ENCODE measurements at places on chromosomes 16 and 17.
A peak's percentile ranks its signal among the peaks of the same experiment; 100 is the strongest.

DNA sequence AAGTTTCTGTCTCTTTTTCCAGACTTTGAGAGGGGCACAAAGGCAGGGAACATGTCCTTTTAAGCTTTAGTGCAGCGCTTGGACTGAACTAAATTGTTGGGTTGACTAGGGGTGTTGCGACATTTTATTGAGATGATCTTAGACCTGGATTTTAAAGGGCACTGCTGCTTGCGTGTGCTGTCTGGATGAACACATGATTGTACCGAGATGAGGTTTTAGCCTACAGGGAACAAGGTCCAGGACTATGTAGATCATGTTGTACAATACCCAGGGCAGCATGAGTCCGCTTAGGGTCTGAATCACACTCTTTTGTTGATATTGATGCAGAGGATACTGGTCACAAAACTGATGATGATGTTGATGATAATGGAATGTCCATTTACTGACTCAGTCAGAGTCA, 5.2 kb upstream of the RGS9 start:
- DNase-seq: no peak

GRCh38 chr17:47649972-47650524, 329 bp downstream of the KPNB1 start:
- peak; percentile 53 for DNase-seq

GRCh38 chr17:47705536-47706530, 11.9 kb downstream of the TBKBP1 start:
- no peak for DNase-seq

DNA sequence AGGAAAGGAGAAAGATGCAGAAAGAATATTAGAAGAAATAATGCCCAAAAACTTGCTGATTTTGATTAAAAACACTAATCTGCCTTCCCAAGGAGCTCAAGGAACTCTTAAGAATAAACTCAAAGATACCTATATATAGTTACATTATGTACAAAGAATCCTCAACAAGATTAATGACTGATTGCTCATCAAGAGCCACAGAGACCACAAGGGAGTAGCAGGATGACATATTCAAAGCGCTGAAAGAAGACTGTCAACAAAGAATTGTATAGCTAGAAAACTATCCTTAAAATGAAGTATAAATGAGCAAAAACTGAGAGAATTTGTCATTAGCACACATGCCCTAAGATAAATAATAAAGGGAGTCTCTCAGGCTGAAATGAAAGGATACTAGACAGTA, 6.2 kb downstream of the LPCAT2 start:
- no peak for DNase-seq

GRCh38 chr17:9054126-9054975, 33.0 kb downstream of the NTN1 start:
- no peak for DNase-seq

- DNase-seq: no peak
Observed at GRCh38 chr16:53356478-53357207, 77.6 kb upstream of the RBL2 start.

- no peak for DNase-seq
Observed at GRCh38 chr17:17154981-17155380, 51.2 kb downstream of the PLD6 start.

- DNase-seq: no peak
Observed at GRCh38 chr17:48163809-48164208, 56.2 kb downstream of the SNX11 start.

DNA sequence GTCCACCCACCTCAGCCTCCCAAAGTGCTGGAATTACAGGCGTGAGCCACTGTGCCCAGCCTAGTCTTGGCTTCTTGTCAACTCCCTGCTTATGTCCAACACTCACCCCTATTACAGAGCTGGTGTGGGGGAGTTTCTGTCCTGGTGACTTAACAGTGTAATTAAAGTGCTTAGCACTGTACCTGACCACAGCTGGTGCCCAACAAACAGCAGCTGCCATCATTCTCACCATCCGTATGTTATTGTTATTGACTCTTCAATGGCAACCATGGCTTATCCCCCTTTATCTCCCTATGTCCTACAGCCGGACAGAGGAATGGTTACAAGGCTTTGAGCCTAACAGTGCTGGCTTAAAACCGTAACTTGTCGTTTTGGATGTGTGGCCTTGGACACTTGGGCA, 17.0 kb upstream of the BRCA1 start:
- DNase-seq: no peak

GRCh38 chr17:40515011-40515410, 13.6 kb upstream of the TNS4 start:
- DNase-seq: no peak

- peak; percentile 1 for DNase-seq
Observed at GRCh38 chr16:9050102-9050830, 41.2 kb upstream of the HAPSTR1 start.

DNA sequence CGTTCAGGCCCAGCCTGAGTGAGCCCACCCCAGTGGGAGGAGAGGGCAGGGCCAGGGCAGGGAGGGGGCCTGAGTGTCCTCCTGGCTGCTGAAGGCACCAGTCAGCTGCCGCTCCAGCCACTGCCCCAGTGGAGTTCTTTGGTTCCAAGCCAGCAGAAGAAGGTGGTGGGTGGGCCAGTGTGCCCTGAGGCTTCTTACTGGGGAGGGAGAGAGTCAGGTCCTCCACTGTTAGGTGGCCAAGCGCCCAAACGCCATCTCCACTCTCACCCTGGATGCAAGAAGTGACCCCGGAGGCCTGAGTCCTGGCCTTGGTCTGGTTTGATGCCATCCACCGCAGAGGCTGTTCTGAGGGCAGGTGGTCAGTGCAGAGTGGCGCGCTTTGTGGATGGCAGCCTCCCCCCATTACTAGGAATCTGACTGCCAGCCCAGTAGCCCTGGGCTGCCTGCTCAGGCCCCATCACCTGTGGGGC, 2.2 kb downstream of the RNF213 start:
- no peak for DNase-seq

DNA sequence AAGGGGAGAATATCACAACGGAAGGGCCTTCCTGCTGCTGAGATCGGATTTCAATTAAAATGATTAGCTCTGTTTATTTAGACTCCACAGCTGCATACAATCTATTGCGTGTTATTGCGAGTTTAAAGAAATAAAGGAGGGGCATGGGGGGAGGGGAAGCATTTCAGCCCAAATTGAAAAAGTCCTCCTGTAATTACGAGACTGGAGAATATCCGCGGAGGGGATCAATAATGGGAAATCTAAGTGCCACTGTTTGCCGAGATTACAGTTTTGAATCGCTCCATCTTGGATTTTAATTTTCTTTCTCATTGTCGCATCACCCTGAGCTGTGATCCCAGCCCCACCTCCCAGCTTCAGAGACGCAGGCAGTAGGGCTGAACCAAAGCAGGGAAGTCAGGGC, 15.7 kb upstream of the RPL38 start:
- no peak for DNase-seq

DNA sequence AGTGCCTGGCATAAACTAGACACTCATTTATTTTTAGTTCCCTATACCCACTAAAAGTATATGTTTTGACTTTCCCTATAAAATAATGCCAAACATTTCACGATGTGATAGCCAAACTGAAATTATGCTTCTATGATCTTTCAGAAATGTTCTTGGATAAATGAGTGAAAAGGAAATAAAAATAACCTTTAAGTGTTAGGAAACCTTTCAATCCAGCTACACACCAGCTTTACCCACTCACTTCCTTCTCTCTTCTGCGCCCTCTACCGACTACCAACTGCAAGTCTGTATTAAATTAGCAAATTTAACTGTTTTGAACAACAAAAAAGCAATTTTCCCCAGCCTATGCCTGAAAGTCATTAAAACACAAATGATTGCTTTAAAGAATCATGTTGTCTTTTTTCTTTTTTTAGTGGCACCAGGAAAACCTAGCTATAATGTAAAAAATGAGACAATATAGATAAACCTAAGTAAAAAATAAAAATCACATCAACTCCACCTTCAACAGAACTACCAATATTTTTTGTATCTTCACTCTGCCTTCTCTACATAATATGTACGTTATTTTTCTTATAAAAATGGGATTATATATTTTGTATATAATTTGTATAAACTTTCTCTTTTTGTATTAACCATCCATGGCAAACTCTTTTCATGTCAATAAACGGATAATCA, 13.2 kb upstream of the TMEM100 start:
- DNase-seq: peak; percentile 5

DNA sequence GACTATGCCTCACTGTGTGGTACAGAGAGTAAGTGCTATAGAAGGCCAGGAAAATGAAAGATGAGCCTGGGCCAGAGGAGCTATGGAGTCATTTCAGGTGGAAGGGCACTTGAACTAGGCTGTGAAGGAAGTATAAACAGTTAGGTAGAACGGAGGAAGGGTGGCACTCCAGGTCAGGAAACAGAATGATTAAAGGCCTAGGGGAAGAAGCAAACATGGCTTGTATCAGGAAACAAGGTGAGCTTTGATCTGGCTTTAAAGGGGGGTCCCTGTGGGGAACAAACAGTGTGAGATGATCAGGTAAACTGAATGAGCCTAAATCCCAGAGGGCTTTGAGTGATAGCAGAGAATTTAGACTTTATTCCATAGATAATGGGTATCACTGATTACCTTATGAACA, 16.9 kb downstream of the MAP3K3 start:
- DNase-seq: no peak

DNA sequence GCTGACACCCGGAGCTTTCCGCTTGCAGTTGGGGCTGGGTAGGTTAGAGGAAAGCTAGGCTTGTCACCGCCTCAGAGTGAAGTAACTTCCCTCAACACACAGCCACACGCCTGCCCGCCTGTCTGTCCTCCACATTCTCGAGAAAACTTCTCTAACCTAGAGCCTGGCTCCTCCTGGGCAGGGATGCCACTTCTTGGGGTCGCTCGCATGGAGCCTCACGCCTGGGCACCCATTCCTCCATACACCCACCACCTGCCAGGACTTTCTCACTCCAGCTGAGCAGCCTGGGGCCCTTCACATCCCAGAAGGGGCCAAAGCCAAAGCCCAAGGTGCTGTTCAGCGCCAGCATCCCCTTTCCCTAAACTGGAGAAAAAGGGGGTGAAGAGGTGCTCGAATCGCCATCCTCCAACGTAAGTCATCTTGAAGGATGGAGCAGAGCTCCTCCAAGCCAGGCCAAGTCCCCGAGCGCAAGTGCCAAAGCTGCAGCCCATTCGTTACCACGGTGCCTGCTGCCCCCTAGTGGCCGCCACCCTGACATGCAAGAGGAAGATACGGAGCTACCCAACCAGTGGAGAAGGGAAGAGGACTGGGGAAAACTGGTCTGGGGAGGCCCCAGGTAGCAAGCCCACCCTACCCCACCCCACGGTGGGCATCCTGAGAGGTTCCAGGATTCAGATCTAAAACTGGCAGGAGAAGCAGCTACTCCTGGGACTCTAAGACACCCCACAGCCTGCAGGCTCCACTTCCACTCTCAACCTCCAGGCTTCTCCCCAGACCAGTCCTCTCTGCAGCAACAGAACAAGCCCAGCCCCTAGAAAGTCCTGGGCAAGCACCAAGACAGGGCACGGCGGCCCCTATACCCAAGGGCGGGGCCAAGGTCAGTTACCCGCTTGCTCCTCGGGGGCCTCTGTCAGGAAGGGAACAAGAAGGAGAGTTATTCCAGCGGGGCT, 63.1 kb downstream of the MYO18A start:
- DNase-seq: peak; percentile 73

GRCh38 chr16:72921106-72921505, 126.8 kb downstream of the ZFHX3 start:
- DNase-seq: no peak

DNA sequence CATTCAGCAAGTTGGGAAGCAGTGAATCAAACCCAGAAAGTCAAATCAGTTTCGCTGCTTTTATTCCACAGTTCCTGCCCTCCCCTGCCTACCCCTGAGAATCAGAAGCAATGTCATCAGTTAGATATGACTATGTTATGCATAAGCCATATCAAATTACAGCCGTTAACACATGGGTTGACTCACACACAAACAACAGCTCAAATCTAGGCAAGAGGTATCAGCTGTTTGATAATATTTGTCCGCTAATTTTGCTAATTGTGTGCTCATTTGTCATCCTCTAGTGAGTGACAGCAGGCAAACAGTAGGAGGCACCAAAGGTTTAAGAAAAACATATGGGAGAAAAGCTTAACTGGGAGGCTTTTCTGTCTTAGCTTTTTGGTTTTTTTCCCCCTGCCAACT, 327.4 kb upstream of the CCL2 start:
- DNase-seq: no peak

DNA sequence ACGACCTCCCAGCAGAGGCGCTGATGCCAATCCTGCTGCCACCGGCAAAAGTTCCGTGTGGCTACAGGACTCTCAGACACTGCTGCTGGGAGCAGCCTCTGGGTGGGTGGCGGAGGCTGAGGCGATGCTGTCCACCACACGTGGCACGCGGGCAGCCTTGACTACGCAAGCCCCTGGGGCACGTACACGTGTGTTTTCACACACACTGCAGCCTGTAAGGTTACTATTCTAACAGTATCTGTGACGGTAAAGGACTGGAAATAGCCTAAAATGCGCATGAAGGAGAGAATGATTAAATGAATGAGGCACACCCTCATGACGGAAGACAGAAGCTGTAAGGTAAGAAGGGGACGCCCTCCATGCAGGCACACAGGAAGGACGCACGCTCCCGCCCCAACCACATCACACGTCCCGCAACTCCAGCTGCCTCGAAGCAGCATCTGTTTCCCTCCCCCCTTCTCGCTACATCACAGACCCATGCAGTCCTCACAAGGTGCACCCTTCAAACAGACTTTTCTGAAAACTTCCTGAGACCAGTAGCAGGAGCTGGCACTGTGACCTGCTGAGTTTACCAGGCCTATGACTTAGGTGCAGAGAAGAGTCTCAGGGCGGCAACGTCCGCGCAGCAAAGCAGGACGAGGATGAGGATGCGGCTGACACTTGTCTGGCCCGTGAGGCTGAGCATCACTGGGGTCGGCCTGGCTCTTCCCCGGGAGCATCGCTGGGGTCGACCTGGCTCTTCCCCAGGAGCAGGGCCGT, 28.7 kb upstream of the FASN start:
- DNase-seq: peak; percentile 94

DNA sequence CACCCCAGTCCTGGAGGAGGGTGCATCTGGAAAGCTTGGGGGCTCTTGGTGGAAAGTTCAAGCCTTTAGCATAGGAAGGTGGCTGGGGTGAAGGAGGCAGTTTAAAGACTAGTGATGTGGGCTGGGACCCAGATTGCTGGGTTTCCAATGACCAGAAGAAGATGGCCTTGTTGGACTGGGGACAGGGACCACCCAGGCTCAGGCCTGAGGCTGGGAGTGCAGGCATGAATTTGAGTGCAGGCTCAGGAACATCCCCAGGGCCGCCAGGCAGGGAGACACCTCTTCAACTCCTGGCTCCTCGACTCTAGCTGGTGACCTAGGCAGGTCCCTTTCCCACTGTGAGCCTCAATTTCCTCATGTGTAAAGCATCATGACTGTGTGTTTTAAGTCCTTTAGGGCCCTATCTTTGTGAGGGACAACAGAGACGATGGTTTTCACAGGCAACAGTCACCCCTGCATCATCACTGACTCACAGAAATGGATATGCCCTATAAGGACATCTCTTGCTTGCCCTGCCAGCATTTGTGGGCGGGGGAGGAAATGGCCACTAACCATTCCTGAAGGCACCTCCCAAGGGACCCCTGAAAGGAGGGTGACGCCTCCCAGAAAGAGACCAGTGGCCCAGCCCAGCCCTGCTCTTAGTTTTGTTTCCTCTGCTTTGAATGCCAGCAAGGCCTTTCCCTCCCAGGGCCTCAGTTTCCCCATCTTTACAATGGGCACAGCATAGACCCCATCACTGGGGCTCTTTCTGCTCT, 11.1 kb downstream of the NLRC5 start:
- peak; percentile 44 for DNase-seq

All from CD4-positive, alpha-beta T cell treated with Interleukin-1 beta for 1 hour (primary cell).